AG08396 (cell line): ENCODE measurements at places on chromosomes 2 and 18.

- no peak for DNase-seq
Observed at GRCh38 chr2:234611209-234611608, 114.3 kb upstream of the ARL4C start.

- no peak for DNase-seq
Observed at GRCh38 chr18:48923746-48924629, 26.8 kb downstream of the SMAD7 start.

GRCh38 chr18:56748698-56749268 lies 97.6 kb downstream of the WDR7 start:
- peak; percentile 29 for DNase-seq

DNA sequence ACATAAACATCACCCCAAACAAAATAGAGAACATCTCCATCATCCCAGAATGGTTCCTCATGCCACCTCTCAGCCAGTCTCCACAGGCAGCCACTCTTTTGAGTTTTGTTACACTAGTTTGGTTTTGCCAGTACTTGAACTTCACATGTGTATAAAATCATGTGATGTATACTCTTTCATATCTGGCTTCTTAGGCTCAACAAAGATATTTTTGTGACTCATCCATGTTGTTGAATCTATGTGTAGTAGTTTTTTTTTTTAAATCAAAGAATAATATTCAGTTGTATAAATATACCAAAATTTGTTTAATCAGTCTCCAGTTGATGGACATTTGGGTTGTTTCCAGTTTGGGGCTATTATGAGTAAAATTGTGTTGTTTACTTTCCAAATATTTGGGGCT lies 75.9 kb downstream of the PMS1 start:
- no peak for DNase-seq

DNA sequence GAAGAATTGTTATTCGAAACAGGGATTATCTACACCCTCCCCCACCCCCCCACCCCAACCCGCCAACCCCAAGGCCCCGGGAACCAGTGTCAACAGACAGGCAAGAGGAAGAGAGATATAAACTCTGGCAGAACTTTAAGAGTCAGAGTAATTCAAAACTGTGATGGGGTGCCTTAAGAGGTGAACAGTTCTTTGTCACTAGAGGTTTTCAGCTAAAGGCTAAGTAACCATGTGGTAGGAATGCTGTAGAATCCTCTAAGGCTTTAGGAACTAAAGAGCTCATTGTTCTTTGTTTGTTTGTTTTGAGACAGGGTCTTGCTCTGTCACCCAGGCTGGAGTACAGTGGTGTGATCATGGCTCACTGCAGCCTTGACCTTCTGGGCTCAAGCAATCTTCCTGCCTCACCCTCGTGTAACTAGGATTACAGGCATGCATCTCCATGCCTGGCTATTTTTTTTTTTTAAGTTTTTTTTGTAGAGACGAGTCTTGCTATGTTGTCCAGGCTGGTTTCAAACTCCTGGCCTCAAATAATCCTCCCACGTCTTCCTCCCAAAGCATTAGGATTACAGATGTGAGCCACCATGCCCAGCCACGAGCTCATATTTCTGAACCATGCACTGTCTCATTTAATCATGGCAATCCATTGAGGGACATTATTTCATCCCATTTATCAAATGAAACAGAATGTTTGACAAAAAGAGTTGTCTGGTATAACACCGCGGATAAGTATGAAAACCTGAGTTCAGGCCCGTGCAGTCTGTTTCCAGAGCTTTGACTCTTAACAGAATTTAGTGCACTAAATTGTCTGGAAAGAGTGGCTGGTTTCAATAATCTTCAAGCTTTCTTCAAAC lies 20.8 kb upstream of the TMEM17 start:
- no peak for DNase-seq

DNA sequence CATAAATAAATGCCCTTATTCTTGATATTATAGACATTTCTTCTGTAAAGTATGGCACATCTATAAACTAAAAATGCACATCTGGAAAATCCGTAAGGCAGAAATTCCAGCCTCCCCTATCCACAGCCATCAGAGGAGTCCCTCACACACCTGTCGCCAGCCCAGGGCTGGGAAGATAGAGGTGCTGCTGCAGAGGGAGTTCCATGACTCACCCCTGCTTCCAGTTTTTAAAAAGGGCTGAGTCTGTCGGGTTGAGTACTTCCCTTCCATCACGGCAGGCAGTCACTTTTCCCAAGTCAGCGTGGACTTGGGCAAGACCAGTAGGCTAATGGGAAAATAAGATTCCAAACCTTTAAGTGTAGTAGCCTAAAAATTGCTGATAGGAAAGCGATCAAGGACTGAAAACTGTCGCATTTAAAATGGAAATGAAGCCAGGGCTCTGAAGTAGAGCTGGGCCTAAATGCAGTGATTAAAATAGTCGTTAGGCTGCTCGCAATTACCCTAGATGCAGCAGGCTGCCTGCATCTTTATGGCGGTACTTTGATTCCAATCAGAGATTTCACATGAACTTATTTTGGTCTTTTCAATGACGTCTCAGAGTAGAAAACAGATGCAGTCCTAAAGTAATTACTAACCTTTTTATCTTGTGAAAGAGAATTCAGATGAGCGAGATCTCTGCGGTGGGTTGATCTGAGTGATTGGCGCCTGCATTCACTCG lies 280.5 kb downstream of the AGAP1 start:
- DNase-seq = no peak

DNA sequence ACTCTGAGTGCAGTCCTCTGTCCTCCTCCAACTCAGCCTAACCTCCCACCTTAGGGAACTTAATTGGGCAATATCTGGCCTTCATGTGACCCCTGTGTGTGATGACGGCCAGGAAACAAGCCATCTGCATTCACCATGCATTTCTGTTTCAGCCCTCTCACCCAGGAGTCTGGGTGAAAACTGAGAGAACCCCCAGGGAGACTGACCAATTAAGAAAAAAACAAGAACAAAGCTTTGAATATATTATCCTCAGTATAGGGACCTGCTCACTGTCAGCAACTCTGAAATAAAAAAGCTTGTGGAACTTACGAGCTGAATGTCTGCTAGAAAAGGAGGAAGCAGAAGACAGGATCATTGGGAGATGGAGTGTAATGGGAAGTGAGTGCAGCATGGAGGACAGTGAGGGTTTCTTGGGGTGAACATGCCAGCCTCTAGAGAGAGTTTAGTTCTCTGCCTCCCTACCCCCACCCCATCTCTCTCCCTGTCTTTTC lies 9.5 kb downstream of the MAPRE2 start:
- DNase-seq = no peak
